Lower leg skin (tissue), 4 donors: ENCODE measurements at places on chromosomes 2 and 18. TPM values are rescaled to one million over a fixed set of nuclear protein-coding genes. Genes with fewer than 3 reads are reported as not detected.
A peak's percentile ranks its signal among the peaks of the same experiment; 100 is the strongest.

Gene RAX
- total RNA-seq, result not detected

Gene FAHD2A
- total RNA-seq, result 24.3 TPM

DNA sequence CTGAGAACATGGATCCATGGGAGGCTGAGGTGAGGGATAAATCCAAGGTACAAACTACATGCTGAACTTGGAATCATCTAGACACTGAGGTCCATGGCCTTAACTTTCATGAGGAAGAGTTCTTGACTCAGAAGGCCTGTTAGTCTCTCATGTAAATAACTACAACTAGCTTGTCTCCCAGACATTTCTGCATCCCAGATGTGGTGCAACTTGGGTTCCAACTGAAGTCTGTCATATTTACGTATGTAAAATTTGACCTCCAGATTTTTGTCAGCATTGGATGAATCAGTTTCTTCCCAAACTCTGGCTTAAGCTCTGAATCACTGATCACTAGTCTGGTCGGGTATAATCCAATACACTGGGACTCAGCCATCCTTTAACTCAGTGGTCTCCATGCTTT lies 306.9 kb downstream of the PDE11A start:
- DNase-seq, result no peak

DNA sequence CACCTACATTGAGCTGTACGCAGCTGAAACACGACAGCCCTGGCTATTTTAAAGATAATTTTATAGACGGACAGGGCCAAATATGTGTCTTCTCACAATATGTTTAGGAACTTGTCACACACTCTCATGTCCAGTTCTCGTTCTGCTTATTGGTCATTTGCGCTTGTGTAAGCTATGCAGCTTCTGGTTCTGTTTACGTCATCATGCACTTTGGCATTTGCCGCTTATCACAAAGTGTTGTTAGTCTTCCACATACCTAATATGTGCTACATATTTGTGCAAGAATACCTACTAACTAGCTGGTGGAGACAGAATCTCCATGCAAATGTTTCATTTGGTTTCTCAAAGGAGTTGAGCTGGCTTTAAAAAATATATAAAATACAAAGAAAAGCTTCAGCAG lies 7.5 kb upstream of the ZNF516 start:
- no peak for DNase-seq

DNA sequence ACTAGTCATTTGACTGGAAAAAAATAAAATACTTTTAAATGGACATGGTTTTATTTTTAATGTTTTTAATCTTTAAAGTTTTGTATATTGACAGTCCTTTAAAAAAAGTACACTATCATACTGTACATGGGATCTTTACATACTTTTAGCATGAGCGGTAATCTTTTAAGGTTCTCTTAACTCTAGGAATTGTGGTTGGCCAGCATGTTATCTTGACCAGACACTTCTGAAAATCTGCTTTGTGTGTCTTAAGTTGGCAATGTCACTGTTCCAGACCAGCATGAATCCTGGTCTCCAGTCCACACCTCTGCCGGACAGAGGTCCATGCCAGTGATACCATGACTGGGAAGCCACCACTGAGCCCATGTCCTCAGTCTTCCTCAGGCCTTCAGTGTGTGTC lies 17.7 kb downstream of the ITGB1BP1 start:
- DNase-seq, result no peak

DNA sequence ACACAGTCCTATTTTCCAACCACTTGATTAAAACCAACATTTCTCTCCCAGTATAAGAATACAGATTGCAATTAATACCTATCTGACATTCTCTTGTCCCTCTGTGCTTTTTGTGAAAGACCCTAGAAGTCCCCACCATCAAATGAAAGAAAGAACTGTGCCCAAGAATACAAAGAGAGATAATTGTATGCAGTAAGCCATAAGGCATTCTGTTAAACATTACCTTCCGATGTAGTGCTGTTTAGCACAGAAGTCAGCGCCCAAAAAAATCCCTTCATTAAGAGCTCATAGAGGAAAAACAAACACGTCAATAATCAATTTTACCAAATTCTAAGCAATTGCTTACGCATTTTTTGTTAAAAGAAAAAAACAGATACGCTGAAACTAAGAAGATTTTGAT lies 41.1 kb downstream of the ZNF516 start:
- no peak for DNase-seq

- DNase-seq, result peak; percentile 66
Observed at GRCh38 chr18:58183226-58183625, 139.2 kb downstream of the NEDD4L start.

GRCh38 chr2:140436936-140437335 lies 1656.7 kb upstream of the NXPH2 start:
- DNase-seq, result no peak
